Osteocyte (in vitro differentiated cells): ENCODE measurements at places on chromosomes 6 and 20. TPM values are rescaled to one million over a fixed set of nuclear protein-coding genes. Genes with fewer than 3 reads are reported as not detected.

DNA sequence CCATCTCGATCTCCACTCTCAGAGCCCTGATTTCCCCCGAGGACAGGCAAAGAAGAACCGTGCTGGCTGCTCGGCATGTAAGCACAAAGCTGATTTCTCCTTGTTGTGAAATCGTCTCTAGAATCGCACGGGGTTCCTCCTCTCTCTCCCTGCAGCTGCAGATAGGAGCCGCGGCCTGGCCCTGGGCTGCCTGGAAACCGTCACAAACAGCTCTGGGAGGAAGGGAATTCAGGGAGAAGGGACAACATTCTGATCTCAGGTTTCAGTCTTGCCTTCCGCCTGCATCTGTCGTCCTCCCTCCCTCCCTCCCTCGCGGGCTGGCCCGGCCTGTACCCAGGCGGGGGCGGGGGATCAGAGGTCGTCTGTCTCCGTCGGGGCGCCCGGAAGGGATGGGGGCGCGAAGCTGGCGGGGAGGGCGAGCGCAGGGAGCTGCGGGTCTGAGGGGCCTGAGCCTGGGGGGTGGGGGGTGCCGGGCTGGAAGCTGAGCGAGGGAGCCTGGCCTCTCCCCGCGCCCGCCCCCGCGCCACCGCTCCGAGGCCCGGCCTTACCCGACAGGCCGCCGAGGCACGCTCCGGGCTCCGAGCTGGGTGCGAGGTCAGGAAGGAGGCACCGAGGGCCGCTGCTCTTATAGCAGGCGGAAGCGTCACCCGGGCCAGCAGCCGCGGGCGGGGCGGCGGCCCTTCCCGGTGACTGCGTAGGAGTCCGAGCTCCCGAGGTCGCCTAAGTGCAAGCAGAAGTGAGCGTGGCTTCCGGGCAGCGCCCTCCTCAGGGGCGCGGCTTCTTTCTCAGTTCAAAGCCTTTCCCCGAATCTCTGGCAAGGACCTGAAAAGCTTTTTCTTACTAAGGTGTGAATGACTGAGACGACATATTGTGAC lies at the start of gene SERPINB1:
Gene SERPINB1, minus strand, starts transcription at position 600 of the 875 bp plus-strand sequence. CDS start 1,277 bp downstream, outside the sequence.
- H3K27me3 ChIP-seq: no peaks in the 10 kb centered on the region
- peaks cover 7% of the 10 kb centered on the region for H3K36me3 ChIP-seq
- peak within 1 kb of the TSS; percentile 97 for H3K27ac ChIP-seq
- DNase-seq: peak; percentile 91

DNA sequence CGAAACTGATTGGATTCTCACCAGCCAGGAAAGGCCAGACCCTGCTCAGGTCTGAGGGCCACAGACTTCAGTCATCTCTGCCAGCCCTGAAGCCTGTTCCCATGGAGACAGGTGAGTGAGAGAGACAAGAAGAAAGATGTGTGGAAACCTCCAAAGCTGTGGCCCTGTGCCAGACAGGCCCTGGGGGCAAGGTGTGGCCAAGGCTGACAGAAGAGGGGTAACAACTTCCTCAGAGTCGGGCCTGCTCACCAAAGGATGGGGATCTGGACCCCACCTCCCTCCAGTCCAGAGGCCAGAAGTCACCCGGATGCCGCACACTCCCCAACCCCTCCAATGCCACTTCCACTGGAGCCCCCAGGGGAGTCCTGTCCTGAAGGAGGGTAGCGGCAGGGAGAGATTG lies 73.6 kb downstream of the MDGA1 start:
- H3K36me3 ChIP-seq: no peaks in the 10 kb centered on the region
- DNase-seq: no peak
- no peak overlapping the region for H3K4me3 ChIP-seq
- peaks cover 12% of the 10 kb centered on the region for H3K4me1 ChIP-seq

DNA sequence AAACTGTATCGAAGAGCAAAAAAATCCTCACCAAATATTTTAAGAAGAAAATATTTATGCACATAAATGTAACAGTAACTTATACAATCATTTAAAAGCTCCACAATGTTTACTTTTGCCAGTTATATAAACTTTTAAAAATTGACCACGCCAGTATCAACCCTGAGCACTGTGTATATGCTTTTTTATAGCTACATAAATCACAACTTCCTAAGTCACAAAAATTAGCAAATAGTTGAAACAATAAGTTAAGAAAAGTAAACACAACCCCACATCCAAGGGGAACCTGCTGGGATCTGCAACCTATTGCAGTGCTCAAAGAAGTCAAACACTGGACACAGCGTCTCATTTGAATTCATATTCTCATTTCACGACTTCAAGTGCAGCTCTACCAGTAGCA lies 89.8 kb upstream of the DST start:
- no peak for DNase-seq
- peak overlapping the region; percentile 42 for H3K4me3 ChIP-seq
- peaks cover 64% of the 10 kb centered on the region for H3K4me1 ChIP-seq
- no peaks in the 10 kb centered on the region for H3K27me3 ChIP-seq
- no peaks in the 10 kb centered on the region for H3K36me3 ChIP-seq

- H3K4me1 ChIP-seq: peaks cover 59% of the 10 kb centered on the region
- DNase-seq: no peak
- H3K27me3 ChIP-seq: no peaks in the 10 kb centered on the region
- peak within 1 kb of the TSS; percentile 83 for H3K4me3 ChIP-seq
Measured at GRCh38 chr6:31497531-31498476, at the start of gene MICB. Gene MICB, plus strand, starts transcription at chr6:31498145. Its CDS starts 49 bp downstream, at chr6:31498194.

- H3K4me3 ChIP-seq: no peak overlapping the region
- DNase-seq: no peak
- H3K4me1 ChIP-seq: no peaks in the 10 kb centered on the region
- H3K27ac ChIP-seq: no peak overlapping the region
Measured at GRCh38 chr20:20820104-20820503, 107.7 kb upstream of the RALGAPA2 start.

GRCh38 chr6:43953256-43953655 lies 174.0 kb downstream of the MRPL14 start:
- H3K4me1 ChIP-seq: peaks cover 10% of the 10 kb centered on the region
- H3K27ac ChIP-seq: no peak overlapping the region
- H3K27me3 ChIP-seq: peaks cover 13% of the 10 kb centered on the region
- H3K36me3 ChIP-seq: peaks cover 4% of the 10 kb centered on the region
- DNase-seq: peak; percentile 30

GRCh38 chr6:41073968-41074691 lies 1.4 kb downstream of the NFYA start:
- DNase-seq: no peak
- peaks cover 31% of the 10 kb centered on the region for H3K4me1 ChIP-seq
- H3K27ac ChIP-seq: peak overlapping the region; percentile 91
- no peaks in the 10 kb centered on the region for H3K27me3 ChIP-seq

GRCh38 chr6:152380351-152380767 lies 256.8 kb downstream of the SYNE1 start:
- peak overlapping the region; percentile 100 for H3K27ac ChIP-seq
- no peak for DNase-seq
- H3K36me3 ChIP-seq: peaks cover 18% of the 10 kb centered on the region
- no peaks in the 10 kb centered on the region for H3K27me3 ChIP-seq

DNA sequence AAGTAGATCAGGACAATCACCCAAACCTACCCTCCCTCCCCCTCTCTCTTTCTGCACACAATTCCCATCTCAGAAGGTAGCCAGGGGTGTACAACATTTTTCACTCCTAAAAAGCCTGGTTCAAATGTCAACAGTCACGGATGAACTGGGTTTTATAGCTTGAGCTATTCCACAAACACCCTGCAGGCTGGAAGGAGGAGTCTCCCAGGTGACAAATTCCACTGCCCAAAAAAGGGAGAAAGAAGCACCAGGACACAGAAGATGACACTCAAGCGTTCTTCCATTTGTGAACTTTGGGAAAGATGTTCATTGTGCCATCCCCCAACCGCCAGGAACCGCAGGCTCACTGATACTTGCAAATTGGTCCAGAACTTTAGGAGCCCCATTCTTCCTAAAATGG lies 111.5 kb upstream of the NFATC2 start:
- H3K27ac ChIP-seq: no peak overlapping the region
- no peak for DNase-seq
- peaks cover 33% of the 10 kb centered on the region for H3K36me3 ChIP-seq
- H3K4me1 ChIP-seq: peaks cover 12% of the 10 kb centered on the region
- no peaks in the 10 kb centered on the region for H3K27me3 ChIP-seq

DNA sequence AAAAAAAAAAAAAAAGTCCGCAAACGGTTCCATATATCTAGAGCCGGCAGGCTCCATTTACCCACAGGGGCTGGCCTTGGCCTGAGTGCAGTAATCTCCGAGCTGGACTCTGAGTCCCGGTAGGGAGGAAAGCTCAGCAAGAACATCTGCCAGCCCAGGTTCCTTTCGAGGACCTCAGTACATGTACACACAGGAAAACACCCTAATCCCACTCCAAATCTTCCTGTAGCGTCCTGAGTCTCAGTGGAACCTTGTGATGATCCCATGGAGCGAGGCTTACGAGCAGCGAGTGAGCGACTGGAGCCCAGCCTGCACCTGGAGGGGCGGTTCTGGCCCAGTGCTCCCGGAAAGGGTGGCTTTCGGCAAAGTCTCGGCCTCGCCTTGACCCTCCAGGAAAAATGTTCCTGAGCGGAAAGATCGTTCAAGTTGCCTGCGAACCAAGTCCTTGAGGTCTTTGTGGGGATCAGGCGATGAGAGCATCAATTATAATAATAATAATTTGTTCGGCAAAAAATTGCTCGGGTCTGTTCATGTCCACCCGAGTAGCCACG lies 32.1 kb downstream of the PRSS16 start:
- peak overlapping the region; percentile 79 for H3K4me3 ChIP-seq
- peaks cover 49% of the 10 kb centered on the region for H3K27me3 ChIP-seq
- no peaks in the 10 kb centered on the region for H3K36me3 ChIP-seq
- DNase-seq: no peak
- peak overlapping the region; percentile 32 for H3K27ac ChIP-seq

DNA sequence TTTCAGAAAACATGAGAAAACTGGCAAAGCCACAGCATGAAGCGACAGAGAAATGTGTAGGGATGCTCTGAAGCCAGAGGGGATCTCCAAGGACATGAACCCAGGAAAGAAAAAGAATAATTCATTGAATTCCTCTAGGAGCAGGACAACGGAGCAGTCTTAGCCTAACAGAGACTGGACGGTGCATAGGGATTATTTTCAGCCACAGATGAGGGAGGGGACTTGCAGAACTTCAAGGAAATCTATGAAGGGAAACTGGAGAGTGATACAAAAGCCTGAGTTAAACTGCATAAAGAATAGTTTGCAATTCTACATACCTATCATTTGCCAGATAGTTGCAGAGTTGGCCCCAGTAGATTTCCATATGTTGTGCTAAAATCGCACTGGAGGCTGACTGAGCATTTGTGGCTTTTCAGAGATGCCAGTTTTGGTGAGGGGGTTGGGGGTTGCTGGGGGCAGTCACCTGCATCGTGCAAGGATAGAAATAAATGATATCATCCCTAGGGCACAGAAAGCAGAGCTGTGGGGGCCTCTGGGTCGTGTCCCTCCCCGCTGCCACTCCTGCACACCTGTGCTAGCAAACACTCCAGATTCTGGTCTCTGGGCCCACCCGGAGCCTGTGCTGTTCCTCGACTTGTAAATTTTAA lies 443.2 kb upstream of the JARID2 start:
- peaks cover 2% of the 10 kb centered on the region for H3K36me3 ChIP-seq
- H3K4me3 ChIP-seq: no peak overlapping the region
- no peak overlapping the region for H3K27ac ChIP-seq
- peaks cover 39% of the 10 kb centered on the region for H3K4me1 ChIP-seq
- H3K27me3 ChIP-seq: peaks cover 9% of the 10 kb centered on the region
- no peak for DNase-seq

DNA sequence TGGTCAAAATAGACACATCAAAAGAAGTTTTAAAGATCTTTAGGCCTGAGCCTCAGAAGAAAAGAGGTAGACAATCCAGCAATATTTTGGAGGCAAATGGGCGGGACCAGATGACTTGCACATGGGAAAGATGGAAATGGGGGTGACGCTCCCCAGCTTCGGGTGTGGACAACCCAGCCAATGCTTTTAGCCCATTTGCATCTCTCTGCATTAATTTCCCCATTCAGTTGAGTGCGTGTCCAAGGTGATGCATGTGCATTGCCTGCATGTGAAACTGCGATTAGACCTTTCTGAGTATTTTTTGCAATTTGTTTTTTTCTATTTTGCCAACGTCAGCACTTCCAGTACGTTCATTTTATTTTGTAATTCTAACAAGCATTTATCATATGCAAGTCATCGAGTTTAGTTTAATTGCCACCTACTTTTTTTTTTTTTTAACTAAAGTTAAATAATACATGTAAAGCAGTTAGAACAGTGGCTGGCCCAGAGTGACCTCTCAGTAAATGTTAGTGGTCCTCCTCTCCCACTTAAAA lies 24.2 kb downstream of the PDRG1 start:
- H3K27ac ChIP-seq: no peak overlapping the region
- no peak for DNase-seq
- H3K36me3 ChIP-seq: no peaks in the 10 kb centered on the region
- no peak overlapping the region for H3K4me3 ChIP-seq
- H3K27me3 ChIP-seq: peaks cover 57% of the 10 kb centered on the region

- no peak overlapping the region for H3K27ac ChIP-seq
- H3K4me1 ChIP-seq: peaks cover 10% of the 10 kb centered on the region
- no peak for DNase-seq
- no peak overlapping the region for H3K4me3 ChIP-seq
Measured at GRCh38 chr20:44196271-44196670, 9.3 kb upstream of the JPH2 start.

DNA sequence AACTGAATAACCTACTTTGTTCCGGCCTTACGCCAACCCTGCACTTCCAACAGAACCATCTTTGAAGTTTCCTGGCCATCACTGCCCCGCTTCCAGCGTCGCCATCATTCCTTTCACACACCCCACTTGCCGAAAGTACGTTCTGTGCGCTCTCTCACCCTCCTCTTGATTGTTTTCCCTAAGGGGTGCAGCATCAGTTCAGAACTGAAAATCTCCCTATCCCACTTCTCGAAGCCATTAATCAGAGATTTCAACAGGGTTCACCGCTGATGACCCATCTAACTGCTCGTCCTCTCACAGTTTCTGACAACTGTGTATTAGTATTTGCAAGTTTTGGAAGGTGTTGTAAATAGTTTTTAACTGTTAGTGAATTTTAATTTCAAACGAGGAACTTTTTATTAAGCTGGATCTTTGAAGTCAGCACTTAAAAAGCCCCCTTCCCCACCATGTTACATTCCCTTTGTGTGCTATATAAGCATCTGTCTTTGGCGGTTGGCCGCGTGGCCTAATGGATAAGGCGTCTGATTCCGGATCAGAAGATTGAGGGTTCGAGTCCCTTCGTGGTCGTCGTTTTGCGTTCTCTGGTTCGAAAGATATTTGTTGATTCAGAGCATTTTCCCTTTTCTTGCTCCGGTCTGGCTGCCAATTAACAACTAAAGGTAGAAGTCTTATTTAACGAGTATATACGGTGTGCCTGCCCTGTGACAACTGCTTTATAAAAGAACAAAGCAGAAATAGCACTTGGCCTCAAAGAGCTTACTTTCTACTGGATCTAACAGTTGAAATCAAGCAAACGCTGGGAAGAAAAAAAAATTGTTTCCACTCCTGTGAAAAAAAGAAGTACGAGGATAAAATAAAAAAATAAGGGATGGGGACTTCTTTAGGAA lies 42.6 kb downstream of the TRIM27 start:
- no peaks in the 10 kb centered on the region for H3K36me3 ChIP-seq
- peak overlapping the region; percentile 85 for H3K4me3 ChIP-seq
- DNase-seq: peak; percentile 90

Gene HDGFL1
- total RNA-seq: not detected in 2 replicates

Gene NDUFAF4
- total RNA-seq: 20.5 and 21.6 TPM in 2 replicates

Gene TULP4
- 96.7 and 100 TPM in 2 replicates for total RNA-seq

Gene C6orf52
- total RNA-seq: 0.73 and 0.84 TPM in 2 replicates

Gene TINAG
- not detected in 2 replicates for total RNA-seq

Gene XKR7
- total RNA-seq: not detected in 2 replicates
